Activated T-cell treated with anti-CD3 and anti-CD28 coated beads for 24 hours (primary cell): ENCODE measurements at places on chromosomes 12 and 14.

GRCh38 chr12:75779891-75780496 is 251.6 kb downstream of the PHLDA1 start:
- DNase-seq, result no peak

DNA sequence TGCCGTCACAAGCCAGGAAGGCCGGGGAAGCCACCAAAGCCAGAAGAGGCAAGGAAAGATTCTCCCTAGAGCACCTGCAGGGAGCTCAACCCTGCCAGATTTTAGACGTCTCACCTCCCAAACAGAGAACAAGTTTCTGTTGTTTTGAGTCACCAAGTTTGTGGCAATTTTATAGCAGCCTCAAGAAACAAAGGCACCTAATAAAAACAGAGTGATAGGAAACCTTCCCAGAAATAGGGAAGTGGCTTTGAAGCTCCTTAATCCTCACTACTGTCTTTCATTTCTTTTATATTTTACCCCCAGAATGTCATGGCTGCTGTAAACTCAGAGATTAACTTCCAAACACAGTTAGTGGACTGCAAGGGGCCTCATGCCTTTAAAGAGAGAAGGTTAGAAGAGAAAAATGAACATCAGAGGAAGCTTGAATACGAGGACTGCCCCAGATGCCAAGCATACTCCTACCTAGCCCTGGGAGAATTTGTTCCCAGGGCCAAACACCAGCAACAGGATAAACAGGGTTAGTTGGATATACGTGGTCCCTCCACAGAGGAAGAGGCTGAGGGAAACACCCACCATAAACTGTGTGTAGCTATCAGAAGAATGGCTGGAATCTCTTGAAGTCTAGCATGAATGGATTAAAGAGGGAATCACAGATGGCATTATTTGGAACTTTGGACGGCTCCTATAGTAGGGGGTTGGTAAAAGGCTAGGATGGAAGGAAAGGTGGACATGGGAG is 148.3 kb downstream of the KCNA5 start:
- no peak for DNase-seq

DNA sequence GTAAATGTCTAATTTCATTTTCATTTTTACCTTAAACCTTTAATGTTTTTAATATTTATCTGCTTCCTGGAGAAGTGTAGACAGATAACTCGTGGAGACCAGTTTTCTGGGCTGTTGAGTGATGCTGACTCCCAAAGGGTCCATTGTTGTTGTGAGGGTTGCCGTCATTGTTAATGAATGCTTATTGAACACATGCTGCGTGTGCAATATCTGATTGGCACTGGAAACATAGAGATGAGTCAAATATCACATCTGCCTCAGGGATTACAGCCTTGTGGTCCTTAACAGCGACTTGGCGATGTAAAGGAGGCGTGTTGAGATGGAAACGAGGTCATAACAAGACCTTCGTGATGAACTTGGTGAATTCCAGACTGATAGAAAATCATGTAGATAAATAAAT is 85.9 kb downstream of the FBXW8 start:
- DNase-seq, result no peak

DNA sequence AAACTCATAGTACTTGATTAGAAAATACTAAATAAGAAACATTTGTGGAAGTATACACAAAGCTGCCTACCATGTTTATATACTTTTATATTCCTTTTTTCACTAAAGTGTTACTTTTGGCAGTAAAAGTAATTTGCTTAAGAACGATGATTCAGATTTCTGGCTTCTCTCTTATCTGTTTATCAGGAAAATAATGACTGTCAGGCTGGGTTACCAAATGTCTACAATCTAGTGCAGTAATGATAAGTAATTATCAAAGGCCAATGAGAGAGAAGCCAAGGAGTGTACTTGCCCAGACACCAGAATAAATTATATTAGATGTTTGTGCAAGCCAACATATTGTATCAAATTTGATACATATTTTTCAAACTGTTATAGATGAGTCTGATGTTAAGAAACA is 113.4 kb downstream of the RALGAPA1 start:
- no peak for DNase-seq

DNA sequence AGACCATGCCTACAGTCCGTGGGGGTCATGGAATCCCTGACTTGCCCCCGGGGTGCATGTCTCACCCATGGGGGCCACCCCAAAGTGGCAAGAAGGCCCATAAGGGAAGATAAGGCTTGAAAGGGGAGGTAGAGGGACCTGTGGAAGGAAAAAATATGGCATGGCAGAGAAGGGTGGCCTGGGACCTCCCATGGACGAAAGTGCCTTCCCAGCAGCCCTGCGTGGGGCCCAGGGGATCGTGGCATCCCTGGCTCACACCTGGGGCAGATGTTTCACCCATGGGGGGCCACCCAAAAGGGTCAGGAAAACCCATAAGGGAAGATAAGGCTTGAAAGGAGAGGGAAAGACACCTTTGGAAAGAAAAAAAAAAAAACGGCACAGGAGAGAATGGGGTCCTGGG is 264.6 kb downstream of the ALG10 start:
- DNase-seq, result no peak

DNA sequence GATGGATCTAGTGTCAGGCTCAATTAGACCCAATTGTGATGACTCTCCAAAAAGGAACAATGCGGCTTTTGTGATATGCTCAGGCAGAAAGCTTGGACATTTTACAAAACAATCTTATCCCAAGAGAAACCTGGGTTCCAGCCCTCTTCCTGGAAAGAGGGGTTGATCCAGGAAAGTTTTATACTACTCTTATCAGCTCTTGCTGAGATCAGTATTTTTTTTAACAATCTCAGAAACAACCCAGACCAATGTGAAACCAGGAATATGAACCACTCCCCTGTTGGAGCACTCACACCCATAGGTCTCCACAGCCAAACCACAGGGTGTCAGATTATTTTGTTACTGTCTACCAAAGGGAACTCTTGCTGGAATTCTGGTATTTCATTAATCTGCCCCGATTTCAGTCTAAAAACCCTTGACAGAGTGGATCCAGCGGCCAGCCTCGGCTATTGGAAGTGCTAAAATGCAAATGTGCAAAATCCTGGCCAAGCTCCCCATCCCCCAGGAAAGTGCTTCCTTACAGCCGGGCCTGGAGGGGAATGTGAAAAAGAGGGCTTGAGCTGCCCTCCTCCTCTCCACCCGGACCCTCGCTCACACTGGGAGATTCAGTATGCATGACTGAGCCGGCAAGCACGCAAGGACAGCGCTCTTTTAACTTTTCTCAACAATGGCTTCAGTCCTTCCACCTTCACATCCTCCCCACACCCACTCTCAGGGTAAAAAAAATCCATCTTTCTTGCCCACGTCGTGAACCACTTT is 4.0 kb downstream of the FBXL14 start:
- no peak for DNase-seq

DNA sequence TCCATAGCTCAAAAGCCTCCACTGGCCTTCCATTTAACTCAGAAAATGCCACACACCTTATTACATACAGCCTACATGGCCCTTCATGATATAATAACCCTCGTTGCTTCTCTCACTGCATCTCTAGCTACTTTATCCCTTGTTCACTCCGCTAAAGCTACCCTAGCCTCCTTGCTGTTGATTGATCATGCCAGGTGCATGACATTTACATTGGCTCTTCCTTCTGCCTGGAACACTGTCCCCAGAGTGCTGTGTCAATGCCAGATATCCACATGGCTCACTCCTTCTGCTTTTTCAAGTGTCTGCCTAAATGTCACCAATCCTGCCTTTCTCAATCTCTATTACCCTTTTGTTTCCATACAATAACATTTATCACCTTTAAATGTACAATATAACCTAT is 58.3 kb downstream of the CAND1 start:
- no peak for DNase-seq

GRCh38 chr12:103273645-103274044 is 222.1 kb downstream of the C12orf42 start:
- no peak for DNase-seq

GRCh38 chr12:106113446-106113823 is 25.3 kb downstream of the NUAK1 start:
- no peak for DNase-seq

- peak; percentile 77 for DNase-seq
Measured at GRCh38 chr12:57182918-57183575, 33.5 kb upstream of the NXPH4 start.

DNA sequence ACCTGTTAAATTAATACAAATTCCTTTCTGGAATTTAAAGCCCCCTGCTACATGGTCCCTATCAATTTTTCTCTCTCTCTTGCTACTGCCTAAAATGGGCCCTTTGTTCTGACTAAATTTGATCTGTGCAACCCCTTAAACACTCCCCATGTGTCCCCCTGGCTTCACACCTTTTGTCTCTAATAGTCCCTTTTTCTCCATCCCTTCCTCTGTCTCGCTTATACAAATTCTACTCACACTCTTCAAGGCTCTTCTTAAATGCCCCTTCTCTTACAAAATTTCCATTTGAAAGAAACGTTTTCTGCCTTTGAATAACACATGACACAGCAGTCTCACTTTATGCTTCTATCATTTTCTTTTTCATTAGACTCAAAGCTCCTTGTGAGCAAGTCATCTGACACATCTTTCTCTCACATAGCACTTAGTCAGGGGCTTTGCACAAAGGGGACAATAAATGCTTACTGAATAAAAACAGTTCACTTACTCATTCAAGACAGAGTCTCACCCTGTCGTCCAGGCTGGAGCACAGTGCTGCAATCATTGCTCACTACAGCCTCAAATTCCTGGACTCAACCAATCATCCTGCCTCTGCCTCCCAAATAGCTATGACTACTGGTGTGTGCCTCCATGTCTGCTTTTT is 41.5 kb upstream of the NR2C1 start:
- DNase-seq, result no peak

DNA sequence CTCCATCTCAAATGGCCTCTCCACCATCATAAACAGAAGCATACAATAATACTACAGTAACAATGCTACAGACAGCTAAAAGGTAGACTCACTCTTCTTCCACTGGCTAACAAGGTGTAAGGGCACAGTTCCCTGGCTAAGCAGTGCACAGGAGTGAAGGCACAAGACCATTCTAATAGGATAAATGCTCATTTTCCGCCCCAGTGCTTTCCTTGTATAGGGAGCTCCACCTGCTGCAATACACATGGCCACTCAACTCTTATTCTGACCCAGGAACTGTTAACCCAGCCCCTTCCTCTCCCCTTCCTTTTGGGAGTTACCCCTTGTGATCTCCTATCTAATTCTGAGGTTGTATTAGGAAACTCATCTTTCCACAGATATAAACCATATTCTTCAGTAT is 124.6 kb downstream of the KCNK10 start:
- DNase-seq, result no peak

GRCh38 chr14:56587701-56588100 is 8.1 kb downstream of the TMEM260 start:
- no peak for DNase-seq

GRCh38 chr14:68606176-68606575 is 186.7 kb downstream of the ZFP36L1 start:
- DNase-seq, result no peak

DNA sequence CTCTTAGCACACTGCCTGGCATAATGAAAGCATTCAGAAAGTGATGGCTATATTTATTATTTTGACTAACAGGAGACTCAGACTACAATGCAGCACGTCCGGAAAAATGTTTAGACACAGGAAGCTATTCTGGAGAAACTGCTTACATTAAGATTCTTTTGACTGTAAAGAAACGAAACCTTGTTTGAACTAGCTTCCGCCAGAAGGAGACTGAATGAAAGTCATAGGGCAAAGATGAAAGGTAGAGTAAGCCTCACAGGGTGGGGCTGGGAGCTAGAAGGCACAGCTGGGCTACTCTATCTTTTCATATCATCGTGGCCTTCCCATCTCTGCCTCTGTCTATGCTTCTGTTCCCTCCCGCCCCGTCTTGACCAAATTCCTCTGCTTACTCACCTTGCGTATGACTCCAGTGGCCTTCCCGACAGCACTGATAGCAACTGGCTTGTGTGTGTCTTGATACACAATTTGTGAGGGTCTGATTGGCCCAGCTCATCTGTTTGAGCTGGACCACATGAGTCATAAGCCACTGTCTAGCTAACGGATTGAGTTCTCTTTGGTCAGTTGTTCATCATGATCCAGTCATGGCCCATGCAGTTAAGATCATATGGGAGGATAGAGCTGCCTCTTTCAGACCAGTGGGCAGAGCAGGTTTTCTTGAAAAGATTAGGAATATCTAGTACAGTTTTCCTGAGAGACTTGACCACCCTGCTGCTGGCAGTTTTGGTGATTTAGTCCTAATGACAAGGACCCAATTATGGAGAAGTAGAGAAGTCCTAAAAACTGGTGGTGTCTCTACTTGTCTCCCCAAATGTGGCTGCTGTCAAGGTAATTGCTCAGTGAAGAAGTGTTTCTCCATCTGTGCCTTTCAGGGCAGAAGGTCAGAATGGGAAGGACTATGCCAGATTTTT is 151.5 kb upstream of the SLC38A2 start:
- peak; percentile 11 for DNase-seq

DNA sequence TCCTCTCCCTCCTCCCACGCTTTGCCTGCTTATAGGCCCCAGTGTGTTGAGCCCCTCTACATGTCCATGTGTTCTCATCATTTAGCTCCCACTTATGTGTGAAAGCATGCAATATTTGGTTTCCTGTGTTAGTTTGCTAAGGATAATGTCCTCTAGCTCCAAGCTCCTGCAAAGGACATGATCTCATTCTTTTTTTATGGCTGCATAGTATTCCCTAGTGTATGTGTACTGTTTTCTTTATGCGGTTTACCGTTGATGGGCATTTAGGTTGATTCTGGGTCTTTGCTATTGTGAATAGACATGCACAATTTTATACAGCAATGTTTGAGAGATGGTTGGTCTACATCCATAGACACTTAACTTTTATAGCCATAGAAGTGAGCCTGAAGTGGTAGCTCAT is 5.1 kb downstream of the RESF1 start:
- no peak for DNase-seq

- no peak for DNase-seq
Measured at GRCh38 chr14:100072783-100073346, 7.6 kb downstream of the EVL start.

- no peak for DNase-seq
Measured at GRCh38 chr12:57031138-57031725, 14.9 kb upstream of the TAC3 start.

DNA sequence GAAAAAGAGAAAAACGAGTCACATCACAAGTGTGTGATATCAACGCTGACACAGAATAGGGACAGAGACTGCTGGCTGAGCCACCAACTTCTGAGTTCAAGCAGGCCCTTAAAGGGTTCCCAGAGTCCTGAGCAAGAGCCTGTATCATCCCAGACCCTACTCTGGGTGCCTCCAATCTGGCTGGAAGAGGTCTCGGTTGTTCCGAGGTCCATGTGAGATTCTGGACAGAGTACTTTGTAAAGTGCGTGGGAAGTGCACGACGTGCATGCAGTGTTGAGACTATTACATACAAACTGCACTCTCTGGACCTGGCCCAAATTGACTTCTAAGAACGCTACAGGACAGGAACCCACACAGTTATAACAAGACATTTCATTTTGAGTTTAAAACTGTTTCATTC is 40.6 kb downstream of the MOK start:
- DNase-seq, result no peak

GRCh38 chr12:19121449-19122018 is 8.0 kb upstream of the PLEKHA5 start:
- DNase-seq, result no peak

- DNase-seq, result no peak
Measured at GRCh38 chr14:76034566-76034965, 49.0 kb downstream of the IFT43 start.

- DNase-seq, result no peak
Measured at GRCh38 chr12:131853832-131854797, 25.9 kb downstream of the MMP17 start.
